ENCODE measurements at places on chromosomes 1 and 21.
A peak's percentile ranks its signal among the peaks of the same experiment; 100 is the strongest.

- DNase-seq: no peak
These were observed 21.7 kb downstream of the ASTN1 start for GRCh38 chr1:177142791-177143271.

DNA sequence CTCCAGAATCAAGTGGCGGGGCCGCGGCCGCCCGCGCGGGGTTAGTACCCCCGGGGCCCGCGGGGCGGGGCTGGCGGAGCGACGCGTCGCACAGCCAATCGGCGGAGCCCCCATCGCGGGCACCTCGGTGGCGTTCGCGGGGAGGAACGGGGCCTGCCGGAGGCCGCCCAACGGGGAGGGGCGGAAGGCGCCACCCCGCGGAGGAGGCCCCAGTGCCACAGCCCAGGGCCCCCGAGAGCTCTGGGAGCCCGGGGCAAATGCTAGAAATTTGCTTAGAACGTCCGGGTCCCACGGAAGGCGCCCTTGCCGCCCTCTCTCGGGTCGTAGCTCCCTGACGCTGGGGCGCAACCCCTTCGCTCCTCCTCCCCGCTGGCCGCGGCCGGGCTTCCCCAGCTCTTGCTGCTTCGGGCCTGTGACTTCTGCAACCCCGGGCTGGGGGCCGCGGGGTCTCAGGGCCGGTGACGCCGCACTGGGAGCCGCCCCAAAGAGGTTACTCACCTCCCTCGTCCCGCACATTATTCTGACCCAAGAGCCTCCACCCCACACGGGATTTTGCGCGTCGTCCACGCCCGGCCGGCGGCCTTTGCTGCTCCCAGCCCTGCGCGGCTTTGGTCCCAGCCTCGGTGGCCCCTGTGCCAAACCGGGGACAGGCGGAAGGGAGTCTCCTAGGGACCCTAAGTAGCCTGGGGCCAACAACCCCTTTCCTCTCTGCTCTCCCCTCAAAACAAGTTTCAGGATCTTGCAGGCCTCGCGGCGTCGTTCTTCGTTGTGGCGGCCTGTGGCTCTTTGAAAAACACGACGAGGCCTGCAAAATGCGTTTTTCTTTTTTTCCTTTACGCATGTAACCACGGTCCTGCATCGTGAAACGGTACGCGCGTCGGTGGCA lies at the start of gene RUNX3:
RUNX3 (minus strand) TSS at position 17 of the 886 bp plus-strand sequence. CDS start 408 bp downstream, outside the sequence.
- no peak for DNase-seq

DNA sequence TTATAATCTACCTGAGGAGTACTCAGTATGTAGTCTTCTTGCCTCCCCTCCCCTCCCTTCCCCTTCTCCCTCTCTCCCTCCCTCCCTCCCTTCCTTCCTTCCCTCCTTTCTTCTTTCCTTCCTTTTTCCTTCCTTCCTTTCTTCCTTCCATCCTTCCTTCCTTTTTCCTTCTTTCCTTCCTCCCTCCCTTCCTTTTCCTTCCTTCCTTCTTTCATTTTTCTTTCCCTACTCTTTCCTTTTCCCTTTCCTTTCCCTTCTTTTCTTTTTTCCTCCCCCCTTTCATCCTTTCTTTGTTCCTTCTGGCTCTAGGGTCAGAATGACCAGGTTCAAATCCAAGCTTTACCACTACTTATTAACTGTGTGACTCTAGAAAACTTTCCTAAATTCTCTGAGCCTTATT lies 48.5 kb upstream of the HAO2 start:
- no peak for DNase-seq

- no peak for DNase-seq
These were observed 859 bp upstream of the ERMAP start for GRCh38 chr1:42815941-42816584.

DNA sequence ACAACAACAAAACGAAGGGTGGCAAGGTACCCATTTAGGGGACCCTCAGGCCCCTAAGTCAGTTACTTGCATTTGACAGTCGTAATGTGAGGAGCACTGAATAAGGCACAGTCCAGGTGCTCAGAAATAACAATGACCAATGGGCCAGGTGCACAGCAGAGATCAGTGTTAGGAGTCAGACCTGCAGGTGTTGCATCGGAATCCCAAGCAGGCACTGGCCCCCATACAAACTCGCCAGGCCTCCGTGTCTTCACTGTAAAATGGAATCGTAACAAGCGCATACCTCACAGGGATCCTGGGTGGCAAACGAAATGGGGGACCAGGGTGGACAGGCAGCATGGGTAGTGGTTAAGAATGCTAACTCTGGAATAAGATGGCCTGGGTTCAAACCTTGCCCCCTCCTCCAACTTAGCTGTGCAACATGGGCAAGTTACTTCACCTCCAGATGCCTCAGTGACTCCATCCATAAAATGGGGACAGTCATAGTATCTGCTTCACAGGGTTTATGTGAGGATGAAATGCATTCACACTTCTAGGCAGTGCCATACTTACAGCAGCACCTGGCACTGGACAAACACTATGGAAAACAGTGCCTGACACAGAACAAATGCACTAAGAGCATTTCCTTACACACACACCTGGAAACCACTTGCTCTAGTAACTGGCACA lies 20.2 kb downstream of the RCAN1 start:
- DNase-seq: no peak

DNA sequence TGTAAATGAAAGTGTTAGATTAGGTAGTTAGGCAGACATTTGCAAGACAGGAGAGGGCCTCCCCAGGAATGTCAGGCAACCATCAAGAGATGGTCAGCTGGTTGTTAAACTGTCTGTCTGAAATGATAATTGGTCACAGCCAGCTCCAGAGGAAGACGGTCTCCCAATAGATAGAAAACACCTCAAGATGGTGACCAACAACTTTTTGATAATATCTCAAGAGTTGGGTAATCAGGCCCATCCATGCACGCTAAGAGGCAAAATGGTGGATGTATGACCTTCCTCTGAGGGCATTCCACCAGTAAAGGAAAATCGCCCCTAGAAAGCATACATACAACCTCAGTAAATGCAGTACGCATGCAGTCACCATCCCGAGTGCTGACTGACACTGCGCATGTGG lies 118.2 kb downstream of the MAP3K21 start:
- DNase-seq: no peak

DNA sequence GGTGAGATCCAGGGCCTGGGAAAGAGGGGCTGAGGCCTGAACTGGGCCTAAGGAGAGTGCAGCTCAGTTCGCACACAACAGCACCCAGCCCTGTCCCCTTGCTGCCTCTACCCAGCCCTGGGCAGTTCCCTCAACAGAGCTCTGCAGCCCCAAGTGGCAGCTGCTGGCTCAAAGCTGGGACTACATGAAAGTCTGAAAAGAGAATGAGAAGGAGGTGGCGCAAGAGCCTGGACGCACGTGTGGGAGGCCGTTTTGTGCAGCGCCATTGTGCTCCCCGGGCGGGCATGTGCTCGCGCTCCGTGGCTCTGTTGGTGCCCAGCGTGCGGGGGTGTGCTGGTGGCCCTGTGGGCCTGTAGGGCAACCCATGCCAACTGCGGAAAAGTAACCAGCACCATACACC lies 10.3 kb downstream of the GPR37L1 start:
- no peak for DNase-seq

DNA sequence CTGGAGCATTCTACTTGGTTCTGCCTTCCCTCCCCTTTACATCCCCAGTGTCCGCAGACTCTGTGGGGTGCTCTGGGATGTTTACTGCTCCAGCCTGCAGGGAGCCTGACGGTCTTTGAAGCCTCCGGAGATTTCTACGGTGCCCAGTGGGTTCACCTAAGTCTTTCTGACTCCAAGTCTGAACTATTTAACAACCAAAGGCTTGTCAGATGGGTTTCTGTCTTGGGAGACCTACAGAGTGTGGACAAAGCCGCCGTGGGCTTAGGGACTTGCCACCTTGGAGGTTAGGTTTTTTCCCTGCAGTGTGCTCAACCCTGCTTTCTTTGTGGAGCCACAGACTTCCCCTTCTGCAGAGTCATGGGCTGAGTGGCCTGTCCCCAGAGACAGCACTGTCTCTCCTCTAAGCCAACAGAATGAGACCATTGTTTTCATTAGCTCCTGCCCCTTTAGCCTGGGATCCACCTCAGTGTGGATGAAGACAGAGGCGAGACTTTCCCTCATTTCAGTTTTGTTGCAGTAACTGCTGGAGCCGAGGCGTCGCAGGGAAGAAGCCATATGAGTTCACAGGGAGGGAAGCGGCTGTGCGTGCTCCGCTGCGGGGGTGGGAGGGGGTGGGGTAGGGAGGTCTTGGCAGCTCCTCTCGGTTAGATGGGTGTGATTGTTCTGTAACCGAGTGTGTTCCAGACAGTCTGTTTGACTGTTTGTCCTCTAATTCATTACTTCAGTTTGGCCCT lies 120.7 kb downstream of the CNIH3 start:
- no peak for DNase-seq

DNA sequence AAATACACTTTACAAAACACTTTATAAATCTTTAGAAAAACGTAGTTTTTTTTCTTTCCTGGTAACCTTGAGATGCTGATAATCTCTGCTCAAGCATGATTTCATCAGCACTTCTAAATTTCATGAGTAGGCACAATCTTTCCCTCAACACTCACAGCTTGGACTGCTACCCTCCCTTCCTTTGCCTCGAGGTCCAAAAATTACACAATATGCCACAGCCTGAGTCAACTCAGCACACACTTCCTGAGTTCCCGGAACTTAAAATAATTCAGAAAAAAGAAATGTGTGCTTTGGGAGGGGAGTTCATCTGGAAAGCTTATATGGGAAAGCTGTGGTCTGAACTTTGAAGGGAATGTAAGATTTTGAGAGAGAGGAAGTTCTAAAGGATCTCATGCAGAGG lies 5.9 kb downstream of the CLCA2 start:
- DNase-seq: no peak

- DNase-seq: no peak
These were observed 541.3 kb downstream of the PTBP2 start for GRCh38 chr1:97262842-97263241.

- DNase-seq: no peak
These were observed 476.7 kb downstream of the LTN1 start for GRCh38 chr21:28516021-28516420.

DNA sequence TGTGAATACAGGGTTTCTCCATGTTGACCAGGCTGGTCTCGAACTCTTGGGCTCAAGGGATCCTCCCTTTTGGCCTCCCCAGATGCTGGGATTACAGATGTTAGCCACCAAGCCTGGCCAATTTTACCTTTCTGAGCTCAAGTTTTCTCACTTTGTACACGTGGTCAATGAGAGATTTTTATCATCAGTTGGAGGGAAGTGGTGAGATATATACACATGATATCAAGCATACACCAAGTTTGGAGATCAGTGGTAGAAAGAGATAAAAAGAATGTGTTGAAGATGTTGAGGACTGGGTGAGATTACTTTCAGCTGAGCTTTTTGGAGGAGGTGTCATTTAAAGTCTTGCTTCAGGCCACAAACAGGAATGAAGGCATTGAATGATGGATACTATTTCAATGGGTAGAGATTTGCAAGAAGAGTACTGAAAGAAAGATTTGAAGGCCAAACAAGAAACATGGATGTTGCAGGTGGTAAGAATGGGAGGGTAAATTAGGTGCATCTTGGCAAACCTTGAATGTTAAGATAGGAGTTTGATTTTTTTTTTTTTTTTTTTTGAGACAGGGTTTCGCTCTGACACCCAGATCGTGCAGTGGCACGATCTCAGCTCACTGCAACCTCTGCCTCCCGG lies 3.0 kb upstream of the SESN2 start:
- DNase-seq: no peak

DNA sequence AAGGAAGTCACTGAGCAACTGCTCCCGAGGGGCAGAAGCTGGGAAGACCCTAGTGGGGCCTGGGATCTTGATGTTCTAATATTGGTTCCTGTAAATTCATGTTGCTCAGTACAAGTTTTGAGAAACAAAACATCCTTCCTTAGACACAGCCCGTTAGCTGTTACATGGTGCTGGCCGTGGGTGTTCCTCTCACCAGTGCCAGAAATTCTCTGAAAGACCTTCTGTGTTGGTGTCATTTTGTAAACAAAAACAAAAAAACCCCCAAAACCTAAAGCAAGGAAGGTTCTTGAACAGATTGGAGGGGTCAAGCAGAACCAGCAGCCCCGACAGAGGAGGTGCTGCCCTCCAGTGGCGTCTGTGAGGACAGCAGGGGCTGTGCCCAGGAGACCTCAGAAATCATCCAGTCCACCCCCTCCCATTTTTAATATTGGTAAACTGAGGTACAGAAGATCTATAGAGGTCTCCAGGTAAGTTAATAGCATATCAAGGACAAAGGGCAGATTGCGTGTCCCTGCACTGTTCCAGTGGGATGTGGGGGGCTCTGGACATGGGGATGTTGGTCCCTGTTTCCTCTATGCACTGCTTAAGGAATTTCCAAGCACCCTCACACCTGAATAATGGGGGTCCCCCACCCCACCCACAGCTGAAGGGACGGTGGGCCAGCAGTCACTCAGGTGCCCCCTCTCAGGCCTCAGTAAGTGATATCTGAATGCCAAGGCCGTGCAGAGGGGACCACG lies 38.2 kb downstream of the SLC2A7 start:
- DNase-seq: peak; percentile 55

Data from progenitor cell of endocrine pancreas (in vitro differentiated cells).